ENCODE measurements at places on chromosomes 11 and 22.

DNA sequence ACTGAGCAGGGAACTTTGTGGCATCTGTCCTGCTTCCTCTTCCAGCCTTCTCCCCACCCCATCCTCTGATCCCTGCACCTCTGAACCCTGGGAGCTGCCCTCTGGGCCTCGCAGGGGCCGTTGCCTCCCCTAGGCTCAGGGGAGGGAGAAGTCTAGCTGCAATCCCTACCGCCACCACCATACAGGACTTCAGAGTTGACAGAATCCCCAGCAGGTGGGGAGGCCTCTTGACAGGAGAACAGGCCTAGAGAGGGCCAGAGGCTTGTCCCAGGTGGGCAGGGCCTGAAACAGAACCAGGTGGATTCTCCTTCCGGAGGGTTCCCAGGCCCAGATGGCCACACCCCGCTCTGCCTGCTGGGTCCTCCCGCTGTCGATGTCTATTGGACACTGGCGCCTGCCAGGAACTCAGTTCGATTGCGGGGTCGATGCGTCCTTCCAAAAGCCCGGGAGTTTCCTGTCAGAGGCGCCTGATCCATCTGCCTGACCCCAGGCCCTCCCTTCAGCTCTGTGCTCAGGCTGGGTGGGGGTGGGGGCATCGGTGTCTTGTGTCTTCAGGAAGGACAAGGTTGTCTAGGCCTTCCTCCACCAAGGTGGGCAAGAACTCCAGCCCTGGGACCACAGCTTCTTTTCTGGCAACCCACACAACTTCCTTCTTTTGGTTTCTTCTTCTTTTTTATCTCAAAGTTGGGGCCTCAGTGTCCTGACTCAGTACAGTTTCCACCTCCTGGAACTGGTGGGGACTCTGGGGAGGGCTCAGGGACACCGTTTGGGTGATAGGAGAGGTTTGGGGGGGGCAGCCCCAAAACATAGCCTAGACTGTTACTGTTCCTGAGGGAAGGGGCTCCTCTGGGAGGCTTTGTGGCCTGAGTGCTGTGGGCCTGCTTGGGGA is 6.4 kb downstream of the STARD10 start:
- DNase-seq = peak; percentile 49

- DNase-seq = no peak
Measured at GRCh38 chr11:36350137-36350513, 54.0 kb downstream of the PRR5L start.

DNA sequence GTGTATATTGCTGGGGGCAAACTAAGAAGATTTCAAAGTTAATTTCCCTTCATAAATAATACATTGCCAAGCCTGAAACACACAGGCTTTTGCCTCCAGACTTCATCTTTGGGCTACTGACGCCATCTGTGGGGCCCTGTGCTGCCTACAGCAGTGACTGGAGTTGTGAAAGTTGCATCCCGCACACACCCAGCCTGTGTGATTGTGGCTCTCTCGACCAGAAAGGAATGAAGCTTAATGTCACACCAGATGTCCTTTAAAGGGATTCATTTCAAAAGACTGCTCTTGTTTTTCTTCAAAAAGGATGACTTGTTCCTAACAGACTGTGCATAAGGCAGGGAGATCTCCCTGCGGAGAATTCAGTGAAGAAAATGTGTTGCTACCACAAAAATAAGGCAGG is 210.5 kb downstream of the FAM181B start:
- DNase-seq = no peak

- DNase-seq = no peak
Measured at GRCh38 chr22:32653823-32654222, 147.7 kb upstream of the TIMP3 start.

DNA sequence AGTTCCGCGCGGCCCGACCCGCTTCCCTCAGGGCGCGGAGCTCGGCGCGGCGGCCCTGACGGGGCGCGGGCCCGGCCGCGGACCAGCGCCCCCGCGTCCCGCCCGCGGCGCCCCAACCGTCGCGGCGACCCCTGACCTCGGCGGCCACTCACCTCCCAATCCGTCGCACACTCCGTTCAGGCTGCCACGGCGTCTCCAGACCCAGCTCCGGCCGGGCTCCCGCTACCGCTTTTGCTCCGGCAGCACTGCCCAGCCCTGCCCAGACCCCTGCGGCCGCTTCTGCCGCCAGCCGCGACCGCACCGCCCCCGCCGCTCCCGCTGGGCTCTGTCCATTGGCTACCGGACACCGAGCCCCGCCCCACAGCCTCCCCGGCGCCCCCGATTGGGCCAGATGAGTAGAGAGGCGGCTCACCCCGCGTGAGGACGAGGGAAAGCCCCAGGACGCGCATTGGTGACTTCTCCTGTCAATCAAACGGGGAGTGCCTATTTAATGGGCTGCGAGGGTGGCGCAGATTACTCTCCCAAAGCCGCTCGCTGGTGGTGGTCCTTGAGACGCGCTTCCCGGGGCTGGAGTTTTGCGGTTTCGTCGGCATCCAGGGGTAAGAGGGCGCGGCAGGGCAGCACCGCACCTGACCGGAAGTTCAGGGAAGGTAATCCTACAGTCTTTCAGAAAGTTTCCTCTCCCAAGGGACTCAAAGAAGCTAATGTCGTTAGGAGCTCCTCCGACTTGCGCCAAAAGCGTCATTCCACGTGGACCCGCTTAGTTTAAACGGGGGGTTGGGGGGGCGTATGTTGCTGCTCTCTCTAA is at the start of gene PACSIN2:
Gene PACSIN2 (minus strand): TSS at position 281 of the 808 bp plus-strand sequence. CDS start 103,069 bp downstream, outside the sequence.
- peak; percentile 98 for DNase-seq

DNA sequence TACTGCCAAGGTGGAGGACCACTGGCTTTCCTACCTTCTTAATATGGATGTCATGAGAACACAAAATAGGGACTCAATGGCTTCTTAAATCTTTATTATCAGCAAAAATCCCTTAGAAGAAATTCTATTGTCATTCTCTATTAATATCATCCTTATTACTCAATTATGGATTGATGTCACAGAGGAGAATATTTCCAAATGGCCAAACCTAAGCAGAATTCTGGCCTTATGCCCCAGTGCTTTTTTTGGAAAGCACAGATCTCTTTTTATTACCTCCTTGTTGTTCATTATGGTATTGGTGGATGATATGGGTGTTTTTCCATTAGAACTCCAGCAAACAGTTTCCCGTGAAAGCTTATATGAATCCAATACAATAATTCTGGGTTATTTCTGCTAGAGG is 9.9 kb downstream of the CRTAM start:
- DNase-seq = no peak

GRCh38 chr11:22625448-22626287 is at the start of gene FANCF:
FANCF (minus strand) TSS chr11:22625823; CDS start chr11:22625810, 13 bp downstream.
- peak; percentile 99 for DNase-seq

GRCh38 chr11:14541192-14541947 is 21.2 kb upstream of the PSMA1 start:
- DNase-seq = no peak

DNA sequence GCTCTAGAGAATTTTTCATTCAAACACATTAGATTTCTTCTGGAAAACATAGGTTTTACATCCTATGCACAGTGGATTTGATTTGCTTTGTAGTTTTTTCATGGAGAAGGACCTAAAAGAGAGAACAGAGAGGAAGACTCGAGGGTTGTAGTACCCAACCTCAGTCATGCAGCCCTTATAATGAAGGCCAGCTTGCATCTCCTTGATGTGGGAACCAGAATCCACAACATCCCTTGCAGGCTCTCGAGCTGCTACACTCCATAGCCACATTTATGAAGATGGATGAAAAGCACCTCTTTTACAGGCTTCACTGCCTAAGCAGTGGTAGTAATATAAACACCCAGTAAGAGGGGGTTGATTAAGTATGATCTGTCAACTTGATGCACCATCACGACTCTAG is 9.5 kb upstream of the OR5B12 start:
- DNase-seq = no peak

GRCh38 chr11:59582006-59582405 is 33.6 kb downstream of the OSBP start:
- no peak for DNase-seq

- no peak for DNase-seq
Measured at GRCh38 chr22:24102366-24103200, 78.7 kb upstream of the SUSD2 start.

- no peak for DNase-seq
Measured at GRCh38 chr11:105829084-105829483, 193.0 kb downstream of the MSANTD4 start.

GRCh38 chr11:69490516-69490915 is 9.1 kb downstream of the LINC01488 start:
- DNase-seq = no peak

GRCh38 chr11:116703421-116703820 is 69.4 kb downstream of the BUD13 start:
- peak; percentile 89 for DNase-seq

DNA sequence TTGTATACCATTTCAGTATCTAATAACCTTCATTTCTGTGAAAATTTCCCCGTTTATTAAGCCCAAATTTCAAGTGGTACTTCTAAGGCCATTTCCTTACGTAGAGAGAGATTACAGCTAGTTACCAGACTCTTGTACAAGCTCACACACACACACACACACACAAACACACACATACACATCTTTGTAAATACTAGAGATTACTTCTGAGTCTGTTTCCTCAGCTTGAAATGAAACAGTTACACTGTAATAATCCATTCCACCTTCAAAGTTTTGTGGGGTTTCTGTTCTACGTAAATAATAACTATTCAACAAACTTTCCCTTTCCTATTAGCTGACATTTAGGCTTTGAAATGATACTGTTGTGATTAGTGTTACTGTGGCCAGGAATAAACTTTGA is 6.2 kb downstream of the POGLUT3 start:
- no peak for DNase-seq

- DNase-seq = no peak
Measured at GRCh38 chr11:112042161-112042960, 17.2 kb downstream of the DLAT start.

- peak; percentile 85 for DNase-seq
Measured at GRCh38 chr22:21102659-21103267, 57.0 kb downstream of the LRRC74B start.

DNA sequence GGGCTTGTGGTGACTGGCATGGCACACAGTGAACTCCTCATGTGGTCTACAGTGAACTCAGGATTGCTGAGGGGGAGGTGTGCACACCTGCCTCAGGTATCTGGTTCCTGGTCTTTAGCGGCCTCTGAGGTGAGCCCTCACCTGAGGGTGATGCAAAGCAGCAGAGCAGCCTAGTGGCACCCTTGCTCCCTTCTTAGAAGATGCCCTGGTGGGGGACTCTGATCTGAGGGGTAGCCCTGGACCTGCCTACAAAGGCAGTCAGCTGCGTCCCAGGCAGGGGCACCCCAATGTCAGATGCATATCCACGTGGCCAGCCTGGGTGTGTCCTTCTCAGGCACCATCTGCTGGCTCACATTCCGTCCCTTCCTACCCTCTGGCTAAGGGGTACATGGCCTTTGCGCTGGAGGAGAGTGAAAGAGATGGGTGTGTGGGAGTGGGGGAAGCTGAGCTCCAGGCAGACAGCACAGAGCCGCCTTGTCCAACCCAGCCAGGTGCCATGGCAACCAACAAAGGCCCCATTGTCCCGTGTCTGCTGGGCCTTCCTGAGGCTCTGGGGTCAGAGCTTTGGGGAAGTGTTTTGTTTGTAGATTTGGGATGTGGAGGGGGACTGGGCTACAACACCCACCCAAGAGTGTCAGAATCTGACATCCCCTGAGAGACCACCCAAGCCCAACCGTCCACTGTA is 5.8 kb downstream of the PLEKHB1 start:
- no peak for DNase-seq

- DNase-seq = no peak
Measured at GRCh38 chr11:95045812-95046211, 3.4 kb upstream of the KDM4F start.

DNA sequence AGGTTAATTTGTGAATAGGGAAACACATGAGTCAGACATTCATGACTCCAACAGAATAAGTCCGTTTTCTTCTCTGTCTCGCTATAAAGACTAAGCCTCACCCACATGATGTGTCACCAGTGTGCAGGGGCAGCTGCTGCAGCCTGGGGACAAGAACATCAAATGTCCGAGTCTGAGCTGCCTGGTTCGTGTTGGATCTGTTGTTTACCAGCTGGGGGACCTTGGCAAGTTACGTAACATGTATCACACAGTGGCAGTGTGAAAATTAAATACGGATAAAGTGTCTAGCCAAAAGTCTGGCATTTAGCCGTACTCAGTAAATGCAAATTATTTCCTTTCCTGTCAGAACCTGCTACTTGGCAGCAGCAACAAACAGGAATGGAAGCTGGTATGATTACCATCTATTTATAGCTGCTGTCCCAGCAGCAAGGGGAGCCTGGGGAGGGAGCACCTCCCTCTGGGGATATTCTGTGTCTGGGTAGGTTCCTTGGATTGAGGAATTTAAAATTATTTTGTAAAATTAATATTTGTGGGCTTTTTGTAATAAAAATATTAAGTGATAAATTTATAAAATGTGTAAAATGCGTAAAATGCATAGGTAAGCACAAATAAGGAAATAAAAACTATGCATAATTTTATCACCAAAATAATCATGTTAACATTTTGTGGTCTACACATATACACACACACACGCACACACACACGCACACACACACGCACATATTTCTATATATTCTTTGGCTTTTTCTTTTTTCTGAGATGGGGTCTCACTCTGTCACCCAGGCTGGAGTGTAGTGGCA is 1.3 kb upstream of the CLDN25 start:
- DNase-seq = no peak

DNA sequence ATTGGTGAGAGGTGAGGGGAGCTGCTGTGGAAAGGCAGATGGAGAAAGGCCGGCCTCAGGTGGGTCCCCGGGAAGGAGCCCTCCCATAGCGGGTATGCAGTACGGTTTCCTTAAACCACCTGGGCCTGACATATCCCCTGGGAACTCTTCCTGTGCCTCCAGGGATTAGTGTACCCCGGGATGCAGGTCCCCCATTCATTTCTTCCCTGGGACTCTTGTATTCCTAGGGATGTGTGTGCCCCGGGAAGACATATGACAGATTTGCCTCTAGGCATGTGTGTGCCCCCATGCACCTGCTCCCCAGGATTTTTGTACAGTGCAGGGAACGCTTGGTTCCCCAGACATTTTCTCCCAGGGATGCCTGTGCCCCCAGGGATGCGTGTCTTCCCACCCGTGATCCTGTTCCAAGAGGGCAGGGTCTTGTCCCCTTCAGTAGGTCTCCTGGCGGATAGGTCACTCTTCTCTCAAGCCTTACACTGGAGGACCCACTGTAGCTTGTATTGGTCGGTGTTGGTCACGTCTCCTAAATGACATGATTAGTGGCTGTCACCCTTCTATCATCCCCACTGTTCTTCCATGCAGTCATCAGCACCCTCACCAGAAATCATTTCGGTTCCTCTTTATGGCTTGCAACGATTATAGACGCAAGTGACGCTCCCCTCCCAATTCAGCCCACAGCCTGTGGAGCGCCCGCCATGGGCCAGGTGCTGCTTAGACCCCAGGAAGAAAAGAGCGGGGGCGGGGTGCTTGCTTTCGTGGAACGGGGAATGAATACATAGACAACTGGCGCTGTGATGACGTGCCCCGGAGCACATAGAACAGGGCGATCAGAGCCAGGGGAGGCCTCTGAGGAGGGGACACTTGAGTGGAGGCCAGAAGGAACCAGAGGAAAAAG is 1.3 kb downstream of the PARVB start:
- no peak for DNase-seq

GRCh38 chr11:32152216-32152615 is 61.3 kb downstream of the RCN1 start:
- DNase-seq = no peak

- DNase-seq = no peak
Measured at GRCh38 chr11:47276923-47277322, 7.0 kb downstream of the MADD start.

GRCh38 chr22:49163258-49163959 is 664.3 kb downstream of the BRD1 start:
- DNase-seq = no peak
